ENCODE measurements at places on chromosomes 2 and 18.

DNA sequence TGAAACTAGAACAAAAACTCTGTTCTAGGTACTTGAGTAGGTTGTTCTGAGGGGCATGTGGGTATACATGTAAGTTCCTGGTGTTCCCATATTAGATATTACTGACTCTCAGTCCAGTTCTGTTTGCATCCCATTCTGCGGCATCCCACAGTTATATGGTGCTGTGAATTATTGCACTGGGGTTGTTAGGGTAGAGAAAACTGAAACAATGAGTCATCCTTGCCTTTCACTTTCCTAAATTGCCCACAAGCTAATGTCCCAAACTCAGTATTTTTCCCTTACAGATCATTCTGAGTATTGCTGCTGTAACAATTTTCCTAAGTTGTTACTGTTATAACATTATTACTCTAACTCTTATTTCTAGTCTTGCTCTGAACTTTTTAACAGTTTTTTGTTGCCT is 3.0 kb downstream of the WDR75 start:
- no peak for DNase-seq

DNA sequence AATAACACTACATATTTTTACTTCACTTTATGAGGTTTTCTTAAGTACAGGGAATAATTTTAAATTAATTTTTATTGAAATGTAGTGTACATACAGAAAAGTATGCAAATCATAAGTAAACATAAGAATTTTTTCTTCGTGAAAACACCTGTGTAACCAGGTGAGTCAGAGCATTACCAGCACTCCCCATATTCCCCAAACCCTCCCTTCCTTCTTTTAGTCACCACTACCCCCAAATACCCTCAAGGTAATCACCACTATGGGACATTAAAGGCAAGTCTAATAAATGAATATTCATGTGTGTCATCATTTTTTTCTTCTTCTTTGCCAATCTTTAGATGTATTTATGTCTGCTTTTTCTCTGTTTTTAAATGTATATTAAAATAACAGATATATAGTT is 139.9 kb upstream of the LTBP1 start:
- DNase-seq: no peak

DNA sequence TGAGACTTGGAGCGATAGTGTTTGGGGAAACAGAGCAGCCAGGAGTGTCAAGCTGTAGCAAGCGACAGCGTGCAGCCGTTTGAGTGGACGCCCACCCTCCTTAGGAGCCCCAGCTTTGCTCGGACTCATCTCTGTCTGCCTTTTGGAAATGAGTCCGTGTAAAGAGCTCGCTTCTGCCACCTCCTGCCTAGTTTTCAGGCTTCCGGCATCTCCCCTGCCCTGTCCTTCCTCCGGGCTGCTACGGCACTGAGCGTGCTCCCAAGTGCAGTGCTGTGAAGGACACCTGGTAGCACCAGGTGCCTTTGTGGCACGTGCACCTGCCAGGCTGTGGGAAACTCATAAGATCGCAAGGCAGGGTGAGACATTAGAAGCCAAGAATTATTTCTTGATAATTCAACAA is 117.1 kb downstream of the RNF144A start:
- DNase-seq: no peak

DNA sequence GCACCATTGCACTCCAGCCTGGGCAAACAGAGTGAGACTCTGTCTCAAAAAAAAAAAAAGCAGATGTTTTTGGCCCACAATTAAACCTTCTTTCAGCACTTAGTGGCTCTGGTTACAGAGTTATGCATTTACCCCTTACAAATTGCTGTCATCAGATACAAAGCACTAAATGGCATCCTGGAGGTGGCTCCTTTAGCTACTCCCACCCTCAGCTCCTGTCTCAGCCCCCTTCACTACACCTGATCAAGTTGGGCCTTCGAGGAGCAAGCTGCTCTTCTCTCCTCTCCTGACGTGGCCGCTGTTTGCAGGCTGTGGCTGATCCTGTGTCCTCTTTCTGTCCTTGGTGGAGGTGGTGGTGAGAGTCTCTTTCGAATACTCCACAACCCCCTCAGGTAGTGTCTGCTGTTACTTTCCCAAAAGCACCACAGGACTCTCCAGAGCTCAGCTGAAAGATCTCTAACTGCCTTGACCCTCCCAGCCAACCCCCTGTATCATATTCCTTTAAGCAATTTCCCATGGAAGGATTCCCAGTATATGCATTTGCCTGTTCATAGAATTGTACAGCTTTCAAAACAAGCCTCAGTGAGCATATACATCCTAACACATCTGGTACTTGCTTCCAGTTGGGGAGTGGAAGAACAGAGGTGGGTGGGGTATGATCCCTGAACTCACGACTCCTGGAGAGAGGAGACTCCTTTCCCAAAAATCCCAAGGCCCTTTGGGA is 285.9 kb downstream of the CLIP4 start:
- DNase-seq: no peak

Measured in NCI-H524 (cell line).